ENCODE measurements at places on chromosomes 16 and 17.

DNA sequence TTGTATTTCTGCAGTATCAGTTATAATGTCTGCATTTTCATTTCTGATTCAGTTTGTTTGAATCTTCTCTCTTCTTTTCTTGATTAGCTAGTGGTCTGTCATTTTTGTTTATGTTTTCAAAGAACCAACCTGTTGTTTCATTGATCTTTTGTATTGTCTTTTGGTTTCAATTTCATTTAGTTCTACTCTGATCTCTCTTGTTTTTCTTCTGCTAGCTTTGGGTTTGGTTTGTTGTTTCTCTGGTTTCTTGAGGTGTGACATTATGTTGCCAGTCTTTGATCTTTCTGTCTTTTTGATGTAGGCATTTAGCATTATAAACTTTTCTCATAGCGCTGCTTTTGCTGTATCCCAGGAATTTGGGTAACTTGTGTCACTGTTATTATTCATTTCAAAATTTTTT is 107.2 kb downstream of the PHKB start:
- no peaks in the 10 kb centered on the region for H3K27me3 ChIP-seq
- no peak overlapping the region for H3K27ac ChIP-seq
- peaks cover 8% of the 10 kb centered on the region for H3K36me3 ChIP-seq
- no peak for DNase-seq
- peaks cover 12% of the 10 kb centered on the region for H3K4me1 ChIP-seq

DNA sequence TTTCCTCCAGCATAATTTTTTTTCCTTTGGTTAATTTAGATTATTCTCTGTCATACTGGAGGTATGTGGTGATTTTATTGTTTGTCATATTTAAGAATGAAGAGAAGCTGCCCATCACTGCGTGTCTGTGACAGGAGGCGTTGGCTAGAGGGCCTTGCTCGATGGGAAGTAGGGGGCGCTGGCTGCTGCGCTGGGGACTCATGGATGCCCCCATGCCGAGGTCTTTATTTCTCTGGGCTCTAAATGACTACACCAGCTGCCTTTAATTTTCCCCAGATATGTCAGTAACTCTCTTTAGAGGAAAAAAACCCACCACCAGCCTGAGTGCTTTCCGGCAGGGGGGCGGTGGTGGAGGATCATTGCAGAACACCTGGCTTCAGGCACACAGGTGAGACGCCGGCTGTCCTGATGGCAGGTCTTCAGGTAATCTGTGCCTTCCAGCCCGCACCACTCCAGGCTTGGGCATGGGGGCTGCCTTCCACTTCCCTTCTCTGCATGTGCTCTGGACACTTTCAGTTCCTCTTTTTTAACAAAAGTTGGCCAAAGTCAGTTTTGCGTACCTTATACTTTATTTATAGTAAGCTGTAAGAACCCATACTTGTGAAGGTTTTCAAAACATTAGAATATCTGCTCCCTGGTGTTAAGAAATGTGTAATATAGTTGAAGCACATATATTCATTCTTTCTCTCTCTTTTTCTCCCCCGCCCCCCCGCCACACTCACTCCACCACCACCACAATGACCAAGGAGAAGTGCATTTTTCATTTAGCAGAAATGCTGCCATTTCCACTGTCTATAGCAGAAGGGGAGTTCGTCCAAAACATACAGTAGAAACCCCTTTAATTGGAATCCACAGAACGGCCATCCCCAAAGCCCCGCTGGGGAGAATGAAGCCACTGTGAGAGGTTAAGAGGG is 192.7 kb downstream of the RPTOR start:
- peaks cover 2% of the 10 kb centered on the region for H3K4me1 ChIP-seq
- no peak for DNase-seq
- no peak overlapping the region for H3K27ac ChIP-seq
- no peaks in the 10 kb centered on the region for H3K27me3 ChIP-seq

GRCh38 chr17:57289130-57289529 is 32.8 kb downstream of the MSI2 start:
- no peak overlapping the region for H3K27ac ChIP-seq
- no peaks in the 10 kb centered on the region for H3K27me3 ChIP-seq
- H3K4me3 ChIP-seq, result no peak overlapping the region
- H3K36me3 ChIP-seq, result no peaks in the 10 kb centered on the region
- no peak for DNase-seq

GRCh38 chr16:72840631-72841381 is 207.1 kb downstream of the ZFHX3 start:
- DNase-seq, result no peak
- peaks cover 8% of the 10 kb centered on the region for H3K36me3 ChIP-seq
- H3K4me1 ChIP-seq, result peaks cover 82% of the 10 kb centered on the region
- H3K4me3 ChIP-seq, result no peak overlapping the region
- no peaks in the 10 kb centered on the region for H3K27me3 ChIP-seq
- peak overlapping the region; percentile 39 for H3K27ac ChIP-seq

DNA sequence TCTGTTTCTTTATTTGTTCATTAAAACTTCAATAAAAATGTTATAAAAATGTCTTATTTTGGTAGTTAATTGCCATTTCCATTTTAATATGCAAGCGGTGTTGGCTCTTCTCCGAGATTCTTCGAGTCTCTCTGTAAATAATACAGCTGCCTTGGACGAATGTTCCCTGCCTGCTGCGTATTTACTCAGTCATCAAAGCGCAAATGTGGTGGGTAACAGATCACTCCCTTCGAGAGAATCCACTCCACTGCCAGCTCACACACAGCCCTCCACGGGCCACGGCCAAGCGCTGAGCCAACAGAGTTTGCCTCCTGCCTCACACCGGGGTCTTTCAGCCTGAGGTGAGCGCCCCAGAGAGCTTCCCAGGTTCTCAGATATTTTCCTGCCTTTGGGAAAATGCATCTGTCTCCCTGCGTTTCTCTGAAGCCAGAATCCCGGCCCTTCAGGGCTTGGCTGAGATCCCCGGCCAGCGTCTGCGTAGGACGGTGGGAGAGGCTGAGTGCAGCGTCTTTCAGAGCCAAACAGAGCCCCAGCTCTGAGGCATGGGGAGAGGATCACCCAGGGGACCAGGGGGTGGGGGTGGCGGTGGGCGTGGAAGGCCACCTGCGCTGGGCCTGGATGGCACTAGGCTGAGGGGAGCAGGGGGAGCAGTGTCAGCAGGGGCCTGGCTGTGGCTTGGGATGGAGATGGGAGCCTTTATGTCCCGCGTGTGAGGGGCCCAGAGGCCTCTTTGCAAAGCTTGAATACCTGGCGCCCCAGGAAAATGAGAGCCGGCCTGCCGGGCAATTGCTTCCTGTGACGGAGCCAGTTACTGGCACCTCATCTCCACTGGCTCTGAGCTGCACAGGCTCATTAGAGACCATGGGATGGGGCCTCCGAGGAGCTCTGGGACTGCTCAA is 248.7 kb downstream of the RBFOX3 start:
- H3K27me3 ChIP-seq, result peaks cover 61% of the 10 kb centered on the region
- no peak for DNase-seq
- H3K27ac ChIP-seq, result no peak overlapping the region
- no peaks in the 10 kb centered on the region for H3K36me3 ChIP-seq
- H3K4me1 ChIP-seq, result no peaks in the 10 kb centered on the region
- no peak overlapping the region for H3K4me3 ChIP-seq

GRCh38 chr17:77178050-77178449 is 37.3 kb downstream of the SEC14L1 start:
- no peak overlapping the region for H3K4me3 ChIP-seq
- H3K36me3 ChIP-seq, result peaks cover 11% of the 10 kb centered on the region
- no peak overlapping the region for H3K27ac ChIP-seq
- no peak for DNase-seq
- H3K27me3 ChIP-seq, result no peaks in the 10 kb centered on the region

DNA sequence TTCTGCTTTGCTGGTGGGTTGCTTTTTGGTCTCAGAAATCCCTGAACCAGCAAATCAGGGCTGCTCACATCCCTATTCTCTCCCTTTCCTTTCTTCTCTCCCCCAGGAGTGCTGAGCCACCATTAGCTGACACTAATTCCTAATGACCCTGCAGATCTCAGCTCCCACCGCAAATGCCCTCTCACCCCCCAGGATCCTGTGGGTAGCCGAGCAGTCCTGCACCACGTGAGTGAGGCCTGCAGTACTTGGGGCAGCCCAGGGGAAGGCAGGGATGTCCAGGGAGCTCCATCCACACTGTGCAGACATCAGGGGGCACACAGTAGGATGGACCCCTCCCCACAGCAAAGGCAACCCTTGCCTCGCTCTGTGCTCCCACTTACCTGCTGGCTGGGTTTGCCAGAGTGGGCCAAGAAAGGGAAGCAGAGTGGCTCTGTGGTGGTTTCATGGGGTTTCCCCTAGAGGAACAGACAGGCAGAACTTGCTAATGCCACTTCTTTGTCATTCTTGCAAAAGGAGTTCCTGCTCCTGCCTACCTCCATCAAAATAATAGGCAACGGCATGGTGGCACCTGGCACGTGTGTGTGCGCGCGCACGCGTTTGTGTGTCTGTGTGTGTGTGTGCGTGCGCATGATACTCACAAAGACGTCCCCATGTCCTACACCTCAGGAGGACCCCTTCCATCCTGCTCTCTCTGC is 135.6 kb downstream of the GAS7 start:
- peaks cover 12% of the 10 kb centered on the region for H3K4me1 ChIP-seq
- no peak overlapping the region for H3K4me3 ChIP-seq
- H3K27me3 ChIP-seq, result peaks cover 7% of the 10 kb centered on the region
- H3K27ac ChIP-seq, result no peak overlapping the region
- peaks cover 5% of the 10 kb centered on the region for H3K36me3 ChIP-seq

- peaks cover 4% of the 10 kb centered on the region for H3K36me3 ChIP-seq
- DNase-seq, result no peak
- H3K27me3 ChIP-seq, result no peaks in the 10 kb centered on the region
- H3K4me3 ChIP-seq, result no peak overlapping the region
Measured at GRCh38 chr17:12734926-12735325, 54.4 kb upstream of the ARHGAP44 start.

DNA sequence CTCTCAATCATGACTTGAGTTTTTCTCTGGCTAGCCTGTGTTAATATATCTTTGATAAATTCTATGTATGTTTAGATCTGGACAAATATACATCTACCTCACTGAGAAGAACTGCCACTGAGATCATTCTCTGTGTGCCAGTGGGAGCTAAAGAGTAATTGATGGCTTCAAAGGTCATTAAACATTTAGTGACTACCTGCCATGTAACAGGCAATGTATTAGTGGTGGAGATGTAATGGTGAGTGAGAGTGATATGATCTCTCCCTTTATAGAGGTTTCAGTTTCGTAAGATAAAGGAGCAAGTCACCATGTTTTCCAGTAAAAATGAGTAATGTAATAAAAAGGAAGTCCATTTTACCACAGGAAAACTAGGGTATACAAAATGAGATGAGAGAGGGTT is 235.8 kb upstream of the CDH8 start:
- no peak for DNase-seq
- peaks cover 3% of the 10 kb centered on the region for H3K27me3 ChIP-seq
- H3K27ac ChIP-seq, result no peak overlapping the region
- H3K4me1 ChIP-seq, result no peaks in the 10 kb centered on the region
- no peak overlapping the region for H3K4me3 ChIP-seq

DNA sequence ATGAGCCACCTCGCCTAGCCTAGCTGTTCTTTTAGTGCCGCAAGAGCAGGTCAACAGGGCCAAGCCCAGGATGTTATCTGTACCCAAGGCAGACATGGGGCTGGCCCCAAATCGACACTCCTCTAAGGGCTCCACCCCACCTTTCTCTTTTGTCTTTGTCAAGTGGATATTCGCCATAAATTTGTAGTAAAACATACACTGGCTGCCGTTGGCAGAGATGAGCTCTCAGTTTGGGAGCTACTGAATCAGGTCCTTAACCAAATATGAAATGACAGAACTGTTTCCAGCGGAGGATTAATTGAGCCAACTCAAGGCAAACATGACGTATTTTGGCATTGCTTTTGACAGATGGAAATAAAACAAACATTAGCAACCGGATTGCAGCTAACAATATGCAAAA is 556.9 kb upstream of the CDH5 start:
- DNase-seq, result no peak
- no peaks in the 10 kb centered on the region for H3K27me3 ChIP-seq
- H3K36me3 ChIP-seq, result no peaks in the 10 kb centered on the region
- no peak overlapping the region for H3K4me3 ChIP-seq
- H3K4me1 ChIP-seq, result no peaks in the 10 kb centered on the region

GRCh38 chr16:11349599-11350276 is 4.5 kb downstream of the RMI2 start:
- peaks cover 36% of the 10 kb centered on the region for H3K4me1 ChIP-seq
- H3K27ac ChIP-seq, result peak overlapping the region; percentile 89
- H3K4me3 ChIP-seq, result no peak overlapping the region
- H3K27me3 ChIP-seq, result no peaks in the 10 kb centered on the region

GRCh38 chr17:33664116-33664840 is 371.2 kb upstream of the ASIC2 start:
- no peaks in the 10 kb centered on the region for H3K36me3 ChIP-seq
- no peaks in the 10 kb centered on the region for H3K4me1 ChIP-seq
- no peaks in the 10 kb centered on the region for H3K27me3 ChIP-seq

GRCh38 chr16:50274326-50275097 is 8.2 kb downstream of the ADCY7 start:
- no peaks in the 10 kb centered on the region for H3K4me1 ChIP-seq
- no peaks in the 10 kb centered on the region for H3K36me3 ChIP-seq
- peak; percentile 55 for DNase-seq

DNA sequence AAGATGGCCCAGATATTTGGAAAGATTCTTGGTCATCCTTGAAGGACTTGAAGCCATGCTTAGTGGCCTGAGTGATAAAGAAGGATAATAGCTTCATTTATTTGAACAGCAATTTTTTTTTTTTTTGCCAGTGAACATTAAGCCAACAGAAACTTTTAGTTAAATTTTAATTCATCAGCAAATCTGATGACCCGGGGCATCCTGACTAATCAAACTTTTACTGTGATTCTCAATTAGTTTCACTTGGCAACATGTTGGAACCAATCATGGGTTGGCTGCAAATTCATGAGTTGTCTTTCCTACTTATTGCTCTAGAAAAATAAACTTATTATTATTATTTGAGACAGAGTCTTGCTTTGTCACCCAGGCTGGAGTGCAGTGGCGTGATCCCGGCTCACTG is 74.4 kb downstream of the SHISA9 start:
- H3K27me3 ChIP-seq, result no peaks in the 10 kb centered on the region
- H3K27ac ChIP-seq, result no peak overlapping the region
- no peak for DNase-seq
- no peak overlapping the region for H3K4me3 ChIP-seq

GRCh38 chr16:5024632-5025031 is 9.1 kb downstream of the NAGPA start:
- no peak overlapping the region for H3K27ac ChIP-seq
- no peak overlapping the region for H3K4me3 ChIP-seq
- peaks cover 3% of the 10 kb centered on the region for H3K36me3 ChIP-seq
- H3K4me1 ChIP-seq, result no peaks in the 10 kb centered on the region

- DNase-seq, result no peak
- H3K4me3 ChIP-seq, result peak overlapping the region; percentile 40
- H3K27ac ChIP-seq, result peak overlapping the region; percentile 97
Measured at GRCh38 chr17:21034340-21035235, 8.2 kb downstream of the USP22 start.

DNA sequence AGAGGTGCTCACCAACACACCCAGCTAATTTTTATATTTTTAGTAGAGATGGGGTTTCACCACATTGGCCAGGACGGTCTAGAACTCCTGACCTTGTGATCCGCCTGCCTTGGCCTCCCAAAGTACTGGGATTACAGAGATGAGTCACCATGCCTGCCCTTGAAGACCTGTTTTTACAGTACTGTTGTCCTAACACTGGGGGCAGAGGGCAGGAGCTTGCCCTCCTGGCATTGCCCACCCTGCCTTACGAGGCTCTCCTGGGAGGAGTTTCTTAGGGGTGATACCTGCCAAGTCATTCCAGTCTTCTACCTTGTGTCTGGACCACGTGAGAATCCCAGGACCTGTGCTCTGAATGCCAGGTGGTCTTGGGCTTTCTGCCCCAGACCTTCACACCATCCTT is 2.7 kb downstream of the ASPSCR1 start:
- peaks cover 17% of the 10 kb centered on the region for H3K4me1 ChIP-seq
- no peaks in the 10 kb centered on the region for H3K27me3 ChIP-seq
- peaks cover 7% of the 10 kb centered on the region for H3K36me3 ChIP-seq
- H3K4me3 ChIP-seq, result no peak overlapping the region
